ENCODE measurements at places on chromosomes 1 and 21. TPM values are rescaled to one million over a fixed set of nuclear protein-coding genes. Genes with fewer than 3 reads are reported as not detected.

Gene IRF6
- 0.86 TPM for total RNA-seq

Gene ZBTB37
- 11.0 TPM for total RNA-seq

Gene CFHR3
- total RNA-seq = not detected

Gene IFI44L
- 28.0 TPM for total RNA-seq

Gene NID1
- not detected for total RNA-seq

Gene TMEM52
- not detected for total RNA-seq

Gene ANKRD35
- total RNA-seq = not detected

Gene CSTB
- total RNA-seq = 68.3 TPM

Gene S100A7
- total RNA-seq = not detected

Gene FH
- total RNA-seq = 50.8 TPM

Gene NUP210L
- total RNA-seq = 0.08 TPM

Gene CHD1L
- 56.4 TPM for total RNA-seq

Gene ACTL8
- not detected for total RNA-seq

Gene MARK1
- not detected for total RNA-seq

Gene KPRP
- total RNA-seq = not detected

Gene FAM229A
- total RNA-seq = 11.4 TPM

Gene MCOLN2
- 12.6 TPM for total RNA-seq

Gene PGLYRP3
- not detected for total RNA-seq

Gene LACTBL1
- not detected for total RNA-seq

Measured in activated naive CD4-positive, alpha-beta T cell treated with anti-CD3 and anti-CD28 coated beads, Interleukin-2, amount 10 ng/mL, durations not matched to agents 5 hours and 36 hours (primary cell).